ENCODE measurements at places on chromosomes 3 and 15. TPM values are rescaled to one million over a fixed set of nuclear protein-coding genes. Genes with fewer than 3 reads are reported as not detected.

Gene C3orf22
- polyA plus RNA-seq: 0.27 TPM

Gene MAPKBP1
- polyA plus RNA-seq: 30.8 TPM

Gene CLASP2
- 300 TPM for polyA plus RNA-seq

Gene GOLGA8Q
- polyA plus RNA-seq: 3.7 TPM

Gene GP9
- 0.59 TPM for polyA plus RNA-seq

Gene LRRIQ4
- polyA plus RNA-seq: 0.19 TPM

Gene CYP8B1
- polyA plus RNA-seq: 0.08 TPM

Gene VIPR1
- 1.5 TPM for polyA plus RNA-seq

Gene APOD
- 195 TPM for polyA plus RNA-seq

Gene BCL2A1
- 0.32 TPM for polyA plus RNA-seq

Gene ZPLD1
- 1.0 TPM for polyA plus RNA-seq

Gene ANKRD63
- 0.30 TPM for polyA plus RNA-seq

Gene ADGRG7
- not detected for polyA plus RNA-seq

Gene LRRC3B
- 67.9 TPM for polyA plus RNA-seq

Gene MFGE8
- polyA plus RNA-seq: 225 TPM

Gene MYEF2
- polyA plus RNA-seq: 124 TPM

Gene ANKDD1A
- 21.0 TPM for polyA plus RNA-seq

Gene NLGN1
- polyA plus RNA-seq: 18.9 TPM

Gene MYO5C
- 4.2 TPM for polyA plus RNA-seq

Gene DCLK3
- 9.9 TPM for polyA plus RNA-seq

Gene MESD
- 26.2 TPM for polyA plus RNA-seq

Gene LARP6
- 45.8 TPM for polyA plus RNA-seq

Gene LRTM1
- polyA plus RNA-seq: 0.44 TPM

Gene KCNMB3
- polyA plus RNA-seq: 4.0 TPM

Gene MGLL
- 48.6 TPM for polyA plus RNA-seq

Gene CISH
- 2.5 TPM for polyA plus RNA-seq

Gene MUC13
- polyA plus RNA-seq: not detected

Gene MKRN2OS
- 3.6 TPM for polyA plus RNA-seq

Gene TGM5
- polyA plus RNA-seq: not detected

Gene GRIP2
- polyA plus RNA-seq: 24.2 TPM

Gene SKOR1
- polyA plus RNA-seq: 20.1 TPM

Gene ABI3BP
- polyA plus RNA-seq: 35.2 TPM

Gene WNT5A
- 12.9 TPM for polyA plus RNA-seq

Gene PPP1R14D
- not detected for polyA plus RNA-seq
